Spinal cord (tissue), 10 donors: ENCODE measurements at places on chromosomes 5 and 9. TPM values are rescaled to one million over a fixed set of nuclear protein-coding genes. Genes with fewer than 3 reads are reported as not detected.

The BTNL3 gene
- total RNA-seq, result not detected

The GCNT4 gene
- 1.5 TPM for total RNA-seq

The WNT8A gene
- not detected for total RNA-seq

The HBEGF gene
- 30.0 TPM for total RNA-seq

The MLANA gene
- 0.20 TPM for total RNA-seq

The SPATA31C1 gene
- 0.20 TPM for total RNA-seq

The SREK1 gene
- 139 TPM for total RNA-seq

The TMEM174 gene
- not detected for total RNA-seq

The ADAMTSL1 gene
- total RNA-seq, result 35.3 TPM

The SHISAL2B gene
- total RNA-seq, result 0.72 TPM

The TAF11L2 gene
- not detected for total RNA-seq

The LIX1 gene
- total RNA-seq, result 40.5 TPM

The VCAN gene
- total RNA-seq, result 473 TPM

The CDC25C gene
- 3.7 TPM for total RNA-seq

The PPIC gene
- 72.5 TPM for total RNA-seq

The TMC1 gene
- 0.89 TPM for total RNA-seq

The KCNT1 gene
- total RNA-seq, result 14.7 TPM

The MARCHF3 gene
- total RNA-seq, result 21.5 TPM

The SGCD gene
- total RNA-seq, result 30.6 TPM
